Kidney capillary endothelial cell (primary cell): ENCODE measurements at places on chromosomes 5 and 9.

- DNase-seq: no peak
These were observed 1358.4 kb downstream of the EFNA5 start for GRCh38 chr5:106312360-106312759.

DNA sequence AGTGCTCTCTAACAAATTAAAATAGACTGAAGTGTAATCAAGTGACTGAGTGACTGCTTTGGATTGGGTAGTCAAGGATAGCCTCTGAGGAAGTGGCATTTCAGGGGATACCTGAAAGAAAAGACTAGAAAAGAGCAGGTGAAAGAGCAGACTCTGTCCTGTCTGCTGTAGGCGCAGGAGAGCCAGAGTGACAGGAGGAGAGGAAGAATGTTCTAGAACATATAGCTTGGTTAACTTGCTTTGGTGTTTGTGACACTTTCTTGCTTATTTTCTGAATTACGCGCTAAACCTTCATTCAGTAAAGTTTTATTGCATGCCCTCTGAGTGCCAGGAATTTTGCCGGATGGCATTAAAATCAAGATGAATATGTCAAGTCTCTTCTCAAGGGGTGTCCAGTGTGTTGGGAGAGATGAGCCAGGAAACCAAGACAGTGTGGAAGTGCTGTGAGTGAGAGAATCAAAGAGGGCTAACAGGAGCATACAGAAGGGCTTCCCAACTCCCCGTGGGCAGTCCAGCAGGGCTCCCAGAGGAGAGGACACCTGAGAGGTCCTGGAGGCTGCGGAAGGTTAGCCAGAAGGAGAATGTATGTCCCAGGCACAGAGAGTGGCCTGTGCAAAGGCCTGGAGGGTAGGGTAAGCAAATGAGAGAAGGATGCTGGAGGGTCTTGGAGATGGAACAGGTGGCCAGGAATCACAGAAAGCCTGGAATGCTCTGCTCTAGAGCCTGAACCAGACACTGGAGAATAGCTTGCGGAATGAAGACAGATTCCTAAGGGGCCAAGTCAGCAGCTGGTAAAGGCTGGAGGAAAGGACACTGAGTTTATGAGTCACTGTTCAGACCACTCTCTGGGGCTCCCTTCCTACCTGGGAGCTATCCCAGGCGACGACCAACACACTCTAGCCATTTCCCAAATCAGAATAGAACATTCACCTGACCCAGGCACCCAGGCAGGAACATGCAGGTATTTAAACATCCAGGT, 59.3 kb downstream of the SLC22A5 start:
- DNase-seq: no peak

- no peak for DNase-seq
These were observed 3.3 kb downstream of the LARP1 start for GRCh38 chr5:154758493-154758892.

DNA sequence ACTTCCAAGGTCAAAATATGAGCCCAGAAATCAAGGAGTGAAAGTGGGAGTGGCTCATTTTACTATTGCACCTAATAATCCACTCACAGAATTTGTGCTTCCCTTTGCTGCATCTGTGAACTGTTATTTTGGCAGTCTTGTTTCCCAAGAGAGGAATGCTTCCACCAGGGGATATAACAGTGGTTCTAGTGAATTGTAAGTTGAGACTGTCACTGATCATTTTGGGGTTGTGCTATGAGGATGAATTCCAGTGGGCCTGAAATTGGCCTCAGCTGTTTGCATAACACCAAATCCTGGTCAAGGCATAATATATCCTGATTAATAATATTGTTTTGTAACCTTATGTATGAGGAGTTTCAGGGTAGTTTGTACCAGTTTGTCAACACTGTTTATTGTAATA, 14.4 kb downstream of the FAM200C start:
- no peak for DNase-seq

GRCh38 chr5:167895899-167896659, 395.4 kb upstream of the WWC1 start:
- DNase-seq: no peak

- no peak for DNase-seq
These were observed 65.9 kb downstream of the NSG2 start for GRCh38 chr5:174111287-174111973.

DNA sequence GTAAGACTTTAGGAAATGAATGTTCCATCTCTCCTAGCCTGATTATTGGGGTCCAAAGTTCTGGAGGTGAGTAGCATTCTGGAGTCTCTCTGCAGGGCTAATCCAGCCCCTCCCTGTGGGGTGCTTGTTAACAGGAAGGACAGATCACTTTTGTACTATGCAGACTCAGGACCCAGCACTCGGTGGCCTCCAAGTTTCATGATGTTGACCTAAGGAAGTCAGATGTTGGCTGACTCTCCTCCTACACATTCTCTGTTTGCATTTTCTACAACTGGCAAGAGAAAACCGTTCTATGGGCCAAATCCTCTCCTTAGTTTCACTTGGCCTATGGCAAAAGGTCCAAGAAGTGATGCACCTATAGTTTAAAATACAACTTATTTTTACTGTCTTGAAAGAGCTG, 5.5 kb upstream of the PDE8B start:
- no peak for DNase-seq

DNA sequence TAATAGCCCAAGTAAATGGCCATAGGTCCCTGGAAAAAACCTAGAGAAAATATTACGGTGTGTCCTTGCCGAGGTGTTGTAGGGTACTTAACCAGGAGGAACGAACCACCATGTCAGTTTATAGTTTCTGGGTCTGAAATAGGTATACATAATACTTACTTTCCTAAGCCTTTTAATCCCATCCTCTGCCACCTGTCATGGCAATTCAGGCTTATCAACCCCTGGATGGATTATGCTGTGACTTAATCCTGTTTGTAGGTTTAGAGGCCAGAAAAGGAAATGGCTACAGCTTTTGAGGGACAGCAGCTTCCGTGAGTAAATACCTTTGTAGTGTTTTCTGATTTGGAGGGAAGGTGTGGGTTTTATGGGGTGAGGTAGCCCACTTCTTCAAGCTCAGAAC, 89.1 kb upstream of the PTPRD start:
- DNase-seq: no peak

GRCh38 chr9:32978051-32978450, 23.4 kb downstream of the APTX start:
- DNase-seq: no peak

GRCh38 chr5:22541037-22541436, 312.1 kb downstream of the CDH12 start:
- DNase-seq: no peak

- DNase-seq: no peak
These were observed 7.3 kb upstream of the RASEF start for GRCh38 chr9:83070261-83070660.

GRCh38 chr5:142016556-142016955, 3.7 kb upstream of the GNPDA1 start:
- no peak for DNase-seq

- DNase-seq: no peak
These were observed 131.7 kb upstream of the GDNF start for GRCh38 chr5:37971483-37972024.

DNA sequence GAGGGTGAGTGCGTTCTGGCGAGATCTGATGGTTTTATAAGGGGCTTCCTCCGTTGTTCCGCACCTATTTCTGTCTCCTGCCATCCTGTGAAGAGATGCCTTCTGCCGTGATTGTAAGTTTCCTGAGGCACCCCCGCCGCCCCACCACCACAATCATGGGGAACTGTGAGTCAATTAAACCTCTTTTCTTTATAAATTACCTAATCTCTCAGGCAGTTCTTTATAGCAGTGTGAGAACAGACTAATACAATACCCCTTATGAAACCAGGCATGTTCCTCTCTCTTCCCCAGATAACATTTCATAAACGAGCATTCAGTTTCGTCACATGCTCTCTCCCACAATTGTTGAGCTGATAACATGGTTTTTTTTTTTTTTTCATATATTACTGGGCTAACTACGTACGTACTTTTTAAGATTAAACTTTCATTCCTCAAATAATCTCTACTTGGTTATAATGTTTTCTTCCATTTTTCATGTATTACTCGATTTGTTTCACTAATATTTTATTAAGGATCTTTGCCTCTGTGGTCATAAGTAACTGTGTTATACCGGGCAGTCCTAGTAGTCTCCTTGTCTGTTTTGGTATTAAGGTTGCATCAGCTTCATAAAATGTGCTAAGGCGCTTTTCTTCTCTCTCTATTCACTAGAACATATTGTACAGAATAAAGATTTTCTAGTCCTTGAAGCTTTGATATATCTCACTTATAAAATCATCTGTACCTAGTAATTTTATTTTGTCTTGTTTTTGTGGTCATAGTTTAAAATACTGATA, 64.9 kb upstream of the MVB12B start:
- no peak for DNase-seq

DNA sequence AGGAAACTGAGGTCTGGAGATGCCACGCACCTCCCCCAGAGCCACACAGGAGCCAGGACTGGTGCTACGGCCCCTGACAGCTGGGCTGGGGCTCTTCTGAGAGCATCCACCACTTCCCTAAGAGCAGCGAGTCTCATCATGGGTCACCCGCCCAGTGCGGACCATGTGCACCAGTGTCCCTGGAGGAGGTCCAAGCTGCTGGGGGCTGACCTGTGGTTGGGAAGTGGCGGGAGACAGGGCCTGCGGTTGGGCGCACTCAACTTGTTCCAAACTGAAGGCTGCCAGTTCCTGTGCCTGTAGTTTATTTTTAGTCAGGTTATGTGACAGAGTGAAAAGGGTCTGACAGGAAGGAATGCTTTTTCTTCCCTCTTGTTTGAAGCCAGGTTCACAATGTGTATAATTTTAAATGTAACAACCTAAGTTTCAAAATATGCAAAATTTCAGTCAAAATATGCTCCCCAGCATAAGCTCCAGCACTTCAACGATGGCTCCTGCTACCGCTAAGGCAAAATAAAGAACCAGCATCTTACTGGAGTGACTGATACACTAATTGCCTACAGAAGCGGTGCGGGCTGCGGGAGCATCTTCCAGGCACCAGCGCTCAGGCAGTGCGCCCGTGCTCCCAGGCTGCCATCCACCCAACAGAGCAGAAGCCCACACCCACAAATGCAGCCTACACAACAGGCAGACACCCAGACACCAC, 14.8 kb downstream of the BARHL1 start:
- DNase-seq: no peak

- peak; percentile 39 for DNase-seq
These were observed at the start of gene SLC35D2 for GRCh38 chr9:96383165-96383942. Gene SLC35D2, minus strand, starts transcription at chr9:96383711. Its CDS starts 77 bp downstream, at chr9:96383634.

DNA sequence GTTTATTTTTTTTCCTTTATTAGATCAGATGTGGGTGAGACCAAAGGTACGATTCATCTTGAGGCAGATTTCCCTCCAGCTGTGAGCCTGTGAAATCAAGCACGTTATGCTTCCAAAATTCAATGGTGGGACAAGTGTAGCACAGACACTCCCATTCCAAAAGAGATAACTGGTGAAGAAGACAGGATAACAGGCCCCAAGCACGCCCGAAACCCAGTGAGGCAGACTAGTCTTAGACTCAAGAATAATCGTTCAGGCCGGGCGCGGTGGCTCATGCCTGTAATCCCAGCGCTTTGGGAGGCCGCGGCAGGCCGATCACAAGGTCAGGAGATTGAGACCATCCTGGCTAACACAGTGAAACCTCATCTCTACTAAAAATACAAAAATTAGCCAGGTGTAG, 36.8 kb upstream of the COL5A1 start:
- DNase-seq: no peak

DNA sequence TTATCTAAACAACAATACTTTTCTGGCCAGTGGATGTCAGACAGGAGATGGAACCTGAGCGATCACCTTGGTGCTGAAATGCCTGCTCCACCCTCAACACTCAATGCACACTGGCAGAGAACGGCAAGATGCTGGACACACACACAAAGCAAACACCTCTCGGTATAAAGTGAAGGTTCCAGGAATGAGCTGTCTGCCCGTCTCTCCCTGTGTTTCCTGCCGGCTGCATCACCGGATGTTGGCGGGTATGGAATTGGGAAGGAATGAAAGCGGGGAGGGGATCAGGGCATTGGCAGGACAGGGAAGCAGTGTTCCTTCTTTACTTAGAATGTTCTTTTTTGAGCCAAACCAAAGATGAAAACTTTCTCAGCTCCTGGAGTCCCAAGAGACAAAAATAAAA, 59.2 kb downstream of the MED10 start:
- no peak for DNase-seq

- DNase-seq: no peak
These were observed 167.6 kb downstream of the YIPF5 start for GRCh38 chr5:144002876-144003275.

GRCh38 chr5:88480245-88480644, 211.6 kb upstream of the TMEM161B start:
- no peak for DNase-seq

DNA sequence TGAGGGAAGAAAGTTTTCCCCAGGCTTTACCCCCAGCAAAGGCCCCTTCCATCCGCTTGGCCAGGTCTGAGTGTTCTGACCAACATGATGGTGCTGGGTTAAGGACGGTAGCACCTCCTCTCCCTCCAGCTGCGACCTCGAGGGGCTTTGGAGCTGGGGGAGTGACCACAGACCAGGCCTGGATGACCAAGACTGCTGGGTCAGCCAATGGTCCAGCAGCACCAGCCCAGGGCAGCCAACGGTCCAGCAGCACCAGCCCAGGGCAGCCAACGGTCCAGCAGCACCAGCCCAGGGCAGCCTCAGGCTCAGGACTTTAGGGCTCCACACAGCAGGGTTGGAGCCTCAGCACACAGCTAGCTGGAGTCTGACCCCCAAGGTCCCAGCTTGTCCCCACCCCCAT, 57.2 kb upstream of the CNOT6 start:
- DNase-seq: no peak

DNA sequence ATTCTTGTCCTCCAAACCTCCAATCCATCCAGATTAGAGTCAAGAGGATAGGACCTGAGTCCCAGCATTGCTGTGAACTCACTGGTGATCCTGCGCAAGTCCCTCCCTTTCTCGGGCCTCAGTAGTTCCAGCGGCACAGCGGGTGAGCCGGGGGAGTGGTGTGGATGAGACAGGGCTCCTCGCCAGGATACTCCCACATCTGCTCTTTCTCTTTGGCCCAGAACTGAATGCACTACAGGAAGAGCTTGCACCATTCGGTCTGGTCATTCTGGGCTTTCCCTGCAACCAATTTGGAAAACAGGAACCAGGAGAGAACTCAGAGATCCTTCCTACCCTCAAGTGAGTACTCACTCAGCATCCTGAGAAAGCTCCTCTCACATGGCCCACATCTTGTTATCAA, 6.3 kb downstream of the GPX3 start:
- DNase-seq: no peak

- DNase-seq: no peak
These were observed 33.5 kb upstream of the TMEM252 start for GRCh38 chr9:68574150-68574549.

GRCh38 chr5:149781612-149782011, 51.5 kb downstream of the PPARGC1B start:
- DNase-seq: no peak

- DNase-seq: no peak
These were observed 13.8 kb downstream of the FYB1 start for GRCh38 chr5:39205550-39205949.

GRCh38 chr5:22835686-22836085, 17.5 kb downstream of the CDH12 start:
- no peak for DNase-seq

DNA sequence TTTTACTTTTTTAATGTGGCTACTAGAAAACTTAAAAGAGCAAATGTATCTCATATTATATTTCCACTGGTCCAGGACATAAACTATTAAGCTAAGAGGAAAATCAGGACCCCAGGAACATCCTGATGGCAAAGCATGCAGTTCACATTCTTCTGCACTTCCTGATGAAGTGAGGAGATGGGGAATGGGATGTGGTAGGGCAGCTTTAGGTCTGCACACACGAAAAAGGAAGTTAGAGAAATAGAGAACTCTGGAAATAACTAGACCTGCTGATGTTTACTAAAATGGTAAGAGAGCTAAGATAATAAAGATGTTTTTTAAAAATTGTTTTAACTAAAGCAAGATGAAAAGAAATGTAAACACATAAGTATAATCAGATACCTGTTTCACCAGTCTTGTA, 39.7 kb upstream of the NIPBL start:
- no peak for DNase-seq
